ENCODE measurements at places on chromosomes 1 and 21. TPM values are rescaled to one million over a fixed set of nuclear protein-coding genes. Genes with fewer than 3 reads are reported as not detected.

The PIGR gene
- total RNA-seq: 27.5 TPM

The OR2T5 gene
- total RNA-seq: not detected

The ADAM30 gene
- not detected for total RNA-seq

The CD52 gene
- total RNA-seq: 3.3 TPM

The CTSS gene
- 44.8 TPM for total RNA-seq

The CR1L gene
- total RNA-seq: 1.7 TPM
